Cerebellar cortex (tissue), 1 donor: ENCODE measurements at places on chromosomes 12 and 14.

GRCh38 chr12:97564236-97564635 is 101.6 kb downstream of the RMST start:
- no peak for DNase-seq

DNA sequence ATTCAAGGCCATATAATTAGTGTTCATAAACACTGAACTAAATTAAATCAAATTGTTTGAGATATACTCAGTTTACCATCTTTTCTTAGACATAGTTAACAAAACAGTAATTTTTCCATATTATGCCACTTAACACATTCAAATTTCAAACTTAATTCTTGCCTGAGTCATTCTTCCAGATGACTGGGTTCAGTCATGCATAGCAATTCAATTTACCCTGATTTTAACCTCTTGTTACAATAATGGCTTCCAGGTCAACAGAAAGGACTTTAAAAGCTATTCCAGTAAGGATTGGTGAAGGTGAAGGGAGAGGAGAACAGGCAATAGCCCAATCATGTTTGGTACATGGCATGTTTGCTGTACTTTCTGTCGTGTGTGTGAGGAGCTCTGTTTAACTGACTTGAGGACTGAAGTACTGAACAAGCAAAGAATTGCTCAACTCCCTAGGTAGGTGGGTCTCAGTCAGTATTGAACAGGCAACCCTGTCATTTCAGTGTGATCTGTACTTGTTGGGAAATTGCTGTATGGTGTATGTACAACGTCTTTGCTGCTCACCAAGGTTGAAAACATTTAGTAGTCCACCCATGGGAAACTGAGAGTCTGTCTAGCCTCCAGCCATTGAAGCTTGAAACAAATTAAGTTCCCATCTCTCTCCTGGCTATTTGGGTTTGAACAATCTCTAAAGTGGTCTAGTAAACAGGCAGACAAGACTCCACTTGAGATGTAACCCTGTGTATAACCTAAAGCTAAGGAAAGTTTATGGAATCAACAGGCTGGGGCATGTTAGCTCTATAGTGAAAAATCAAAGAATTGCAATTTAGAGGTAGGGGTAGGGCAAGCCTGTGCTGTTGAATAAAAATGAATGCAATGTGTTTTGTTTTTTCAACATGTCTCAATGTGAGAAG is 327.2 kb downstream of the BTG1 start:
- no peak for DNase-seq

DNA sequence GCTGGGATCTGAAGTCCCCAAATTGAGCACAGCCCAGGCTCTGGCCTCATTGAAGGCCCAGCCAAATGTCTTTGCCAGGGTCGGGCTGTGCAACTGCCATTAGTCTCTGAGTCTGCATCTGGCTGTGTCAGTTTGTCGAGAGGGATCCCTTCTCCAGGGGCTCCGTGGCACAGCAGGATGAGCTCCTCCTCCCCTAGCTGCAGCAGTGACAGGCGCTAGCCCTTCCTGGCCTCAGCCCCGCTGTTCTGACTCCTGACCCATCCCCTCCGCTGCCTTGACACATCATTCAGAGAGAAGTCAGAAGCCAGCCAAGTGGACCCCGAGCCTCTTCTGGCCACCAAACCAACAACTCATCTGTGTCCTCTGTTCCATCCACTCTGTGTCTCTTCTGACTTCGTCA is 188.3 kb downstream of the CALM1 start:
- no peak for DNase-seq

GRCh38 chr14:20295067-20295466 is 10.7 kb downstream of the TTC5 start:
- no peak for DNase-seq

GRCh38 chr14:59333668-59334067 is 131.5 kb downstream of the GPR135 start:
- peak; percentile 39 for DNase-seq

DNA sequence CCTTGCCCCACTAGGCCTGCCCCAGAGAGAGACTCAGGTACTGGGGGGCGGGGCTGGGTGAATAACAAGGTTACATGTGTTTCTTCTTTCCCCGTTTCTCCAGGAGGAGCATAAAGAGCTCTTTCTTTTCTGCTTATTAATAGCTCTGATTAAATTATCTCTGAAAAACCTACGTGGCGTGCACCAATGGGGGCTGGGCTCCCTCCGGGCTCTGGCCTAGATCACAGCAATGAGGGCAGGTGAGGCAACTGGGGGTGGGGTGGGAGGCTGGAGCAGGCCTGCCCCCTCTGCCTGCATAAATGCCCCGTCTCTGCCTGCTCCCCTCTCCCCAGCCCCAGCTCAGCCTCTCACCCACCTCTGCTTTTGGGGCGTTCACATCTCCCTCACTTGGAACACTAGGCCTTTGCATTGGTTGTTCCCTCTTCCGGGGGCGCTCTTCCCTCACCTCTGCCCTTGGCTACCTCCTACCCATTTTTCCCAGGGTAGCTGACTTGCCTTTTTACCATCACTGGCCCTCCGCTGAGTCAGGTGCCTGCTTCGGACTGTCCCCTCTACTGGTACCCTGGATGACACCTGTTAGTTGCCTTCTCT is 4.1 kb upstream of the FAM222A start:
- DNase-seq: no peak

DNA sequence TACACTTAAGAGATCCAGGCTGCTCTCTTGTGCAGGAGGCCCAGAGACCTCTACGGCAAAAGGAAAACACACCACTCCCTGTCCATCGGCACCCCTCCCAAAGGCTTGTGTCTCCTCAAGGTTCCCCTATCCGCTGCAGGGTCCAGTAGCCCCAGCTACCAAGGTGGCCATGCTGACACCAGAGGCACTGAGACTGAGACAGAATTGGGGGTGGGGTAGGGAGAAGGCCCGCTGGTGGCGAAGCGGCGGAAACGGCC is 590 bp downstream of the DDIT3 start:
- peak; percentile 40 for DNase-seq

DNA sequence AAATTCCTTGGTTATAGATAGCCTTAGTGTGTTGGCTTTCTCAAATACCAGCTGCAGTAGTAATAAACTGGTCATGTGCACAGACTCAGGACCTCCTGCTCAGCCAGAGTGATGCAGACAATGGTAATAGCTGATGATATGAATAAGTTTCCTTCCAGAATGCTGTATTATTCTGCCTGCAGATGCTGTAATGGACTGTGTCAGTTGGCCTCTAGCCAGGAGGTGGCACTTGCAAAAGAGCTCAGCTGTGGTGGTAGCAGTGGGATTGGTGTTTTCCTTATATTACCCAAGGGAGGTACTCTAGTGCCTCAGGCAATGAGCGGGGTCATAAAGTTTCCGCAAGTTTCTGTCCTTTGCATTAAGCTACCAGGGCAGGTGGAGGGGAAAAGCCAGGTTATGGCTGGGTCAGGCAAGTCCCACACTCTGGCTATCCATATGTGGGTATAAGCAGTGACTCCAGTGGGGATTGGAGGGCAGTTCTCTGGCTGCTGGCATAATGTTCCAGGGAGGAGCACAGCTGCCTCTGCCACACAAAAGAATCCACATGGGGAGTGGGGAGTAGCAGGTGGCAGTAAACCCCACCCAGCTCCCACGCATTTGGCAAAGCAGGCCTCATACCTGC is 14.0 kb upstream of the MUCL1 start:
- DNase-seq: no peak

DNA sequence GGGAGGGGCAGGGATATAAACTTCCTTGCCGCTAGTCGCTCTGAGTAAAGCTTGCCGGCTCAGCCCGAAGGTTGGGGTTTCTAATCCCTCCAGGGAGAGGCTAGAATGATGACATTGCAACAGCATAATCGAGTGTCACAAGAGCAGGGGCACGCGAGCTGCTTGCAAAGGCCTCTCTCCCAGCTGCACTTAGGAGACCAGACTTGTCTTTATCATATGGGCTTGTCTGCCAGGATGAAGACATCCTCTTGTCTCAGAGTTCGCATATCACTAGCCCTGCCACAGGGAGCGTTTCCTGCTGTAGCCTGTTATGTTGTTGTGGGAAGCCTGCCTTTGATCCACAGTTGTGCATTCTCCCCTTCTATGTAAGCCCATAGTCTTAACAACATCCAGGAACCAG is 180.0 kb downstream of the ESR2 start:
- no peak for DNase-seq

DNA sequence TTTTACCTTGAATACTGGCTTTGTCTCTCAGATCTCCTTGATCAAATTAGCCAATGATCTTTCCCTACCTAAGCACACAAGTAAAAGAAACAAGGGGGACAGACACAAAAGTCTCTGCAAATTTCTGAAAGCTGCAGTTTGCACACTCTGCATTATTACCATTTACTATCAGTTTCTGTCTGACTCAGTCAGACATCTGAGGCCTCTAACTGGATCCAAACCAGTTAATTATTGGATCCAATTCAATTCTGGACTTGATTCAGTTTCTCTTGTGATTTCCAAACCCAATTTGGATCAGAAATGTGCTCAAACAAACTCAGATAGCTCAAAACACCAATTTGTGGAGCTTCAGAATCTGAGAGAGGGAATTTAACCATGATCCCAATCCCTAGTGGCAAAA is 16.6 kb downstream of the SSTR1 start:
- DNase-seq: no peak

GRCh38 chr12:94057262-94058151 is 90.9 kb upstream of the PLXNC1 start:
- no peak for DNase-seq

DNA sequence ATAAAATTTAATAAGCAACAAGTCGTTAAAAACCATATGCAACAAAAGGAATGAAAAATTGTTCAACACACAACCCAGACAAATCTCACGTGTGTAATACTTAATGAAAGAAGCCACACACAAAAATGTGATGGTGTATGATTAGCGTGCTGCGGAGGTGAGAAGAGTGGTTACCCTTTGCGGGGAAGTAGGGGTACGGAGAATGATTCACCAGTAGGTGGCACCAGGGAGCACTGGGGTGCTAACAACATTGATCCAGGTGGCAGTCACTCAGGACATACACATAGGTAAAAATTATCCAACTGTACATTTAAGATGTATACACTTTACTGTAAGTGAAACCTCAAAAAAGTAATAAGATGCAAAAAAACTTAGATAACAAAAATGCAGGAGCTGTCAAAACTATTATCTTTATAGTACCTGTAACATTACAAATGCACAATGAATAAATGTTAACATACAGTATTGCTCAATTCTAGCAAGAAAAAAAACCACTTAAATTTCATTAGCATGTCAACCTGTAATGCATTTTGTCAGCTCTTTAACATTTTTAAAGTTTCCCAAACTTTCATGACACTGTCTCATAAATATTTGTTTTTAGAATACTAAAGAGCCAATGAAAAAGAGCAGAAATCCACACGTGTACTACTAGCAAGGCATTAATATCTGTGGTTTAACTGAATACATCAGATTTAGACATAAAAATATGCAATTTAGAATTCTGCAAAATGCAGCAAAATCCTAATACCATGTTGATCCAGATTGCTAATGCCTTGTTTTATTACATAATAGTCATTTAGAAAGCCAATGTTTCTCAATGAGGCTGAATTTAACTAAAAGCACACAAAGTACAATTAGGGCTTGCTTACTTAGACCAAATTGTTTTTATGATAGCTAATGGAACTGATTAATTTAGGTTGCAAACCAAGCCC is 46.7 kb downstream of the TMCC3 start:
- no peak for DNase-seq

DNA sequence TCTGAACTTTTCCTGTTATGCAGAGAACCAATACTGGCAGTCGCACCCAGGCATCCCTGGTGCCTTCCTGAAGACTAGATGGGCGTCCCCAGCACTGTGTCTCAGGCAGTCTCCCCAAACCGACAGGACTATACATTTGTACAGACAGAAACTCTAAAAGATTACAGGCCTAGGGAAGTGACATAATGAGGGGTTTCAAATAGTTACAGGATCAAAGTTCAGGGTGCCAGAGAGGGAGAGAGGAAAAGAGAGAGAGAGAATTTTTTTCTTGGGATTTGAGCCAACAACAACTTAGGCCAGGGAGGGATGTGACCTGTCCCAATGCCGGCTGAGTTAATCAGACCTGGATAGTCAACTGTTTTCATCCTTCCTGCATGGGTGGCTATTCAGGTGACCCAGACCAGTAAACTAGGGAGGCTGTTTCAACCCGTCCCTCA is 9.3 kb upstream of the GMFB start:
- no peak for DNase-seq

- peak; percentile 44 for DNase-seq
Measured at GRCh38 chr14:89027097-89027740, 202.8 kb downstream of the TTC8 start.

DNA sequence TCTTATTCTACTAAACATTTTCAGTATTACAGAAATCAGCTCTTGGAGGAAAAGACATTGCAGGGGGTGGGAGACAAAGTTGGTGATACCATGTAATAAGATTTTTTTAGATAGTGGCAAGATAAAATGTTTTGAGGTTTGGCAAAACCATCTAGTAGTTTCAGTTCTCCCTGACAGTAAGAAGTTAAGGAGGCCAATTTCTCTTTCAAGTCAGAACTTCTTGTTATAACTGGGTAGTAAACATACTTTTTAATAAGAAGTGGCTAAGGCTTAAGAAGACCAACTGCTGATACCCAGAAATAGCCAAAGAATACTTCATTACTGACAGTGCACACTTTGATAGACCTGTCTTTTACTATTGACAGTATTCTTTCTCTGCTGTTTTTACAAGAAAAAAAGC is 452.3 kb downstream of the DIO2 start:
- DNase-seq: no peak

GRCh38 chr12:24198936-24199671 is 249.6 kb upstream of the SOX5 start:
- no peak for DNase-seq

DNA sequence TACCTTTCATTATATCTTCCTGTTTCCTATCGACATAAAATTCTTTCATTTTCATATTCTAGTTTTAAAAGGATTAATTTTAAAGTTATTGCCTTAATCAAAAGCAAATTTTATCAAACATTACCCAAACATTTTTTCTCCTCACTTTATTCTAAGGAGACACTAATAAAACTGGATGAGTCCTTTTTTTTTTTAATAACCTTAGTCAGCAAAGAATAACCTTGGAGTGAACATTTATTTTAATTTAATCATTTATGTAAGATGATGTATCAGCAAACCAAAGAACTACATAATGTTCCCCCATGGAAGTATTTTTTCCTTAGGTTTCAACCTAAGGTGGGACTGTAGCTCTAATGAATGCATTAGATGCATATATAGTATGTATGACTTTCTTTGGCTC is 83.9 kb downstream of the RAD52 start:
- DNase-seq: no peak

DNA sequence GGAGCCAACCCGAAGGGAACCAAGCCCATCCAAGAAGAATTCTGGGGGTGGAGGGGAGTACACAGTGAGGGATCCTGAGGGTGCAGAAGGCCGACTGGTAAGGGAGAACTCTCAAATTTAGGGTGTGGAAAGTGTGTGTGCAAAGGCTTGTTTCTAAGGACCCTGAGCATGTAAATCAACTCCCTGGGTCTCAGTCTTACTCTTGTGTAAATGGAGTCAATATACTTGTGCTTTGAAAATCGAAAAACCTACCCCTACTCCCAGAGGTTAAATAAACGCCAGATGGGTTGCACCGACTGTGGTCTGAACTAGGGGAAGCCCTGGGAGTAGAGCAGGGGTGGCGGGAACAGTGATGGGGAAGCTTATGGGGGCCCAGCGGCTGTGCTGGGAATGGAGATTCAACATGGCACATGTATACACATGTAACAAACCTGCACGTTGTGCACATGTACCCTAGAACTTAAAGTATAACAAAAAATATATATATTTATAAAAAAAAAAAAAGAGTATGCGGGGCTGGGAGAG is 6.0 kb downstream of the B4GALNT1 start:
- no peak for DNase-seq

GRCh38 chr14:38646391-38646790 is 390.5 kb upstream of the CLEC14A start:
- DNase-seq: no peak
